DMS53 (cell line): ENCODE measurements at places on chromosomes 3 and 15.

- DNase-seq, result no peak
Observed at GRCh38 chr15:36334059-36334458, 245.4 kb upstream of the CDIN1 start.

GRCh38 chr15:64521201-64521600 lies 60.8 kb downstream of the ZNF609 start:
- DNase-seq, result no peak

DNA sequence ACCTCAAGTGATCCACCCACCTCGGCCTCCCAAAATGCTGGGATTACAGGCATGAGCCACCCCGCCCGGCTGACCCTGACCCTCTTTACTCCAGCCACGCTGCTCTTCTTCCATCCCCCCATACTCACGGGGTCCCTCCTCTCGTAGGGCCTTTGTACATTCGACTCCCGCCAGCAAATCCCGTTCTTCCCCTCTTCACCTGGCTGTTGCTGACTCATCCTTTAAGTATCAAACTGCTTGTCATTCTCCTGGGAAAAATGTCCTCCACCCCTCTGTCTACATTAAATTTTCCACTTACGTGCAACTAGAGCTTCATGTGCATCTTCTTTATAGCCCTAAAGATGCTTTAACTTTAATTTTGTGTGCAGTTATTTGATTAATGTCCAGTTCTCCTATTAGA lies 203.1 kb downstream of the OPA1 start:
- DNase-seq, result peak; percentile 37

DNA sequence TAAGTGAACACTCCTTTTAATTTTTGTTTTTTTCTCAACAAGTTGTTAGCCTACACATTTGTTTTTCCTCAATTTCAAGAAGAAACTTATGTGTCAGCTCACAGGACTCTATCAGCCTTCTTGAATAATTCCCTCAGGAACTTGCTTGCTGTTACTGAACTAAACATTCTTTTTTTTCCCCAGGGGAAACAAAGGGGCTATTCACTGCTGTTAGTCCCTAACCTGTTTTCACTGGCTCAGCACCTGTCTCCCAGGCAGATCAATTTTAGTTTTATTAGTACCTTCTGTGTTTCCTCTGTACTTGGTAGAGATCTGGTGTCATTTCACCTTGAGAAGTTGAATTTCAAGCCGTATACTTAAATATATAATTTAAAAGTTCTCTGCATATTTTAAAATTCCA lies 644.6 kb downstream of the CADM2 start:
- no peak for DNase-seq

- no peak for DNase-seq
Observed at GRCh38 chr15:60584355-60584998, 105.5 kb upstream of the ICE2 start.

DNA sequence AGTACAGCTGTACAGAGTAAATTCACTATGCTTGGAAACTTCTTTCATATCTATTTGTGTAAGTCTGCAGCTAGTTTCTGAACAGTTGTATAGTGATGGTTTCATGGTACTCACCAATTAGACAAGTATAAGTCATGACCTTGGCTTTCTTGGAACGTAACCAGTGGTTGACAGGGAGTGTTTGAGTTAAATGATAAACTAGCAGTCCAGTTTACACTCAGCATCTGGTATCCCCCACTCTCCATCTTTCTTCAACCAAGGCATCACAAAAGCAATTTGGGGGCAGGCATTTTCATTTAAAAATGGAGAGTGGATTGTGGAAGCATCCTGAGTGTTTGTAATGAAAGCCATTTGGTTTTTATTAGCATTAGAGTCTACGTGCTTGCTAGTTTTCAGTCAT lies 26.0 kb downstream of the MME start:
- no peak for DNase-seq

DNA sequence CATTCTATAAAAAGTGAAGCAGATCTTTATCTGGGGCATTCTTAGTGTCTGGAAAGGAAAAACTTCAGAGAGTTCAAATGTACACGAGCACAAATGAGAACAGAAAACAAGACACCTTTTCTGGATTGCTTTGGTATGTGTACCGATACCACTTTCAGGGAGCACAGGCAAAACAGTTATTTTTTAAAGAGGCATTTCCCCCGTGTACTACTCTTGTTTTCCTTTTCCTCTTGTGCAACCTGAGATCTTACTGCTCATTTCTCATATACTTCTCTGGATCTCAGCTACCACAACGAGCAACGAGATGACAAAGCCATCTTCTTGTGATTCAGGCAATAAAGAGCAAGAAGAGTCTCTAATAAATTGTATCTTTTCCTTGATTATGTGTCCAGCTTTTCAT lies 463.6 kb downstream of the SHQ1 start:
- no peak for DNase-seq

DNA sequence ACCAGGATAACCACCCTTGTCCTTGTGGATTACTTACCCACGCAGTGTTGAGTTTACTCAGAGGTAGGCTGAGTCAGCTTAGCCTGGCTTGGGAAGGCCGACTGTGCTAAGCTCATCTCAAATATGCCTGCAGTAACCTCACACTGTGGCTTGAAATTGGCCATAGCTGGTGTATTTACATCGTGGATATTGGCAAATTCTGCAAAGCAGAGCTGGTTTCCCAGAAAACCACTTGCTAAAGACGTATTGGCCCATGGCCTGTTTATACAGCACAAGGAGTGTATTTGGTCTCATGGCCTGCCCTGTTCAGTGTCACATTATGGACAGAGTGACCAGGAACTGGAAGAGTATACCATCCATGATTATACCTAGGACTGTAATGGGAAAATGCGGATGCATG lies 170.5 kb upstream of the UBE3A start:
- no peak for DNase-seq

GRCh38 chr15:75065851-75066509 lies 42.6 kb downstream of the PPCDC start:
- no peak for DNase-seq

DNA sequence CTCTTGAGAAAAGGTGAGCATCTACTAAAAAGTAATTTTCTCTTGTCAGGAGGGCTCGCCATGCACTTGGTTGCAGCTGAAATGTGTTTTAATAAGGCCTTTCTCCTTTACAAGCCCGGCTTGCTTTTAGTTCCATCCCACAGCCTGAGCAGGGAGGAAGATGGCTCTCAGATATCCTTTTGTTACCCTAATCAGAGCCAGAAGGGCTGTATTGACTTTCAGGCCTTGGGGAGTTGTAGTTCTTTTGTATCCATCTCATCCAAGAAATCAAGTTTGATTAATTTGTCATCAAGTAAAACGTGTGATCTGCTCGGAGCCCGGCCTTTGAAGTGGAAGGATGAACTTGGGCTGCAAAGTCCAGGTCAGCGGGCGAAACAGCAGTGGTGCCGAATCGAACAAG lies 52.9 kb downstream of the EIF4E3 start:
- DNase-seq, result no peak

DNA sequence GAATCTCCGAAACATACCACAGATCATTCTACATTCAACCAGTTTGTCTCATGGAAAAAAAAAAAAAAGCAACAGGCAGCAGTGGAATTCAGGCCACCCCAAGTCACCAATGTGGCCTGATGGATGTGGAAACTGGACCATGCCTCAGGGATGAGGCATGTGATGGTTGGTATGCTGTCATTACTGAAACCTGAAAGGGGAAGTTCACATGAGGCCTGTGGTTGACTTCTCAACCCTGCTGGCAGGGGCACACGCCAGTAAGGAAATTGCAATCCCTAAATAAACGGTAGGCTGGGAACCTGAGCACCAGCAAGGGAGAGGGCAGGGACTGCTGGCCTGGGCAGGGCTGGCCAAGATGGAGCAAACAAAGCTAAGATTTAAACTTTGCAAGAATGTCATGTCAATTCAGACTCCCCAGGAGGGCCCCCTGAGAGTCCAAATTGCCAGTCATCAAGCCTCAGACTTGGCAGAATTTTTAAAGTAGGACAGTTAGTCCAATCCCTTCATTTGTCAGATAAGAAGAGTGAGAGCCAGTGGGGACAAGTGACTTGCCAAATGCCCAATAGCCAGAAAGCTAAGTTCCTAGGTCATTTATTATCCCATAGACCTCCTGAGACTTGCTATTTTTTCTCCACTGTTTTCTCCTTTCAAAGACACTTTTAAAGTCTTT lies 310.4 kb downstream of the ERC2 start:
- DNase-seq, result no peak

DNA sequence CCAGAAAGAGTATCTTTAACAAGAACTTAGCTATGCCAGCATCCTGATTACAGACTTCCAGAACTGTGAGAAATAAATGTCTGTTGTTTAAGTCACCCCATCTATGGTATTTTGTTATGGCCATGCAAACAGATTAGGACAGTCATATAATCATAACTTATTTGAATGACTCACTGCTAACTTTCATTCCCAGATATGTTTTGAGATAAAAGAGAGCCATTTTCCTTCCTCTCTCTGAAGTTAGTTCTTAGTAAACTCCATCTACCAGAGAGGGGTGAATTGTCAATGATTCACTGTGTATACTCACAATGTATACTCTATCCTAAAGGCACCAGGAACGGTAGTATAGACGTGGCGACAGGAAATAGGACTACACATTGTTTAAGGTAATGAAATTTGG lies 179.4 kb upstream of the DPH6 start:
- no peak for DNase-seq

DNA sequence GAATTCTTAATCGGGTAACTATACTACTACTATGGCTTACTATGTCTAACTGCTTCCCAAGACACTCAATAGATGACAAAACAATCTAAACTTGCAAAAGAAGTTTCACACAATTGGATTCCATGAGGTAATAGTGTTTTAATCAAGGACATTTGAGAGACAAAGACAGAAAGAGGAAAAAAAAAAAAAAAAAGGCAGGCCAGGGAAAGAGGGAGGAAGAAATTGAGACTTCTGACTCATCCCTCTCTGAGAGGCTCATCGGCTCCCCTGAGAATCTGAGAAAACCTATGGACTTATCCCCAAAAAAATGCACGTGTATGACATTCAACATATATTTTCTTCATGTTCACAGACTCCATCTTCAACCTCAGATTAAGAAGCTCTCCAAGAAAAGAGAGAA lies 61.0 kb downstream of the SCAPER start:
- peak; percentile 16 for DNase-seq

GRCh38 chr3:42822828-42823227 lies 13.6 kb downstream of the ACKR2 start:
- DNase-seq, result peak; percentile 43

DNA sequence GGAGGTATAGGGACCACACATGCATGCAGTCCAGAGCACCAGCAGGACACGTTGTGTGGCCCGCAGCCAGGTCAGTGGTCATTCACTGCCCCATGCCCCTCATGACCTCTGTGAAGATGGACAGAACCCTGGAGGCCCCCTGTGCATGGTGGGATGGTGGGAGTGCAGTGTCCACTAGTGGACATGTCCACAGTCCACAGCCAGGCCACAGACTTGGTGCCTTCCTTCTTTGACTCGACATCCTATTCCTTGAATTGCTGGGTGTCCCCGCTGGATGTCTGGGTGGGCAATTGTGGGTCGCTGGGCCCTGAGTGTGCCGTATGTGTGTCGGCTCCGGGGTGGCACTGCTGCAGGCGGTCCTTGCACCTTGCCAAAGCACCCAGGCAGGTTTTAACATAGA lies 35.7 kb downstream of the KLF15 start:
- no peak for DNase-seq
